Naive thymus-derived CD4-positive, alpha-beta T cell (primary cell): ENCODE measurements at places on chromosomes 11 and 22. TPM values are rescaled to one million over a fixed set of nuclear protein-coding genes. Genes with fewer than 3 reads are reported as not detected.

DNA sequence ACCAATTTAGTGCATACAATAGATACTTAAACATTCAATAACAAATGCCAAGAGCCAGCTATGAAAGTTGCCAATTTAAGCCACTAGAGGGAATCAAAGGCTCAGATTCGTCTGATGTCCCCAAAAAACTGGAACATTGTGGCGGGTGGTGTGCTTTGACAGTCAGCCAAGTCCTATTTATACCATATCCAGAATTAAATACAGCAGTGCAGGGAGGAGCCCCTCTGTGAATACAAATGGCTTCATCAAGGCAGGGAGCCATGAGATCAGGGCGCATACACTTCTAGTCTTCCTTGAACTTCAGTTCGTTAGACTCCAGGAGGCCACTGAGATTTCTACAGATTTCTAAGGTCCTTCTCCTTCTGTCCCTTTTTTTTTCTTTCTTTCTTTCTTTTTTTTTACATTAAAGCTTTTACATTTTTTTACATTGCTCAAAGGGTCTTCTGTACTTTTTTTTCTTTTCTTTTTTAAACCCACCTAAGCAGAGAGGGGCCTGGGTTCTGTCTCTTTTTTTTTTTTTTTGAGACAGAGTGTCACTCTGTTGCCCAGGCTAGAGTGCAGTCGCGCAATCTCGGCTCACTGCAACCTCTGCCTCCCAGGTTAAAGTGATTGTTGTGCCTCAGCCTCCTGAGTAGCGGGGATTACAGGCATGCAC is 41.5 kb upstream of the HSPA8 start:
- H3K27ac ChIP-seq, result no peak overlapping the region
- DNase-seq, result peak; percentile 51
- no peaks in the 10 kb centered on the region for H3K36me3 ChIP-seq

DNA sequence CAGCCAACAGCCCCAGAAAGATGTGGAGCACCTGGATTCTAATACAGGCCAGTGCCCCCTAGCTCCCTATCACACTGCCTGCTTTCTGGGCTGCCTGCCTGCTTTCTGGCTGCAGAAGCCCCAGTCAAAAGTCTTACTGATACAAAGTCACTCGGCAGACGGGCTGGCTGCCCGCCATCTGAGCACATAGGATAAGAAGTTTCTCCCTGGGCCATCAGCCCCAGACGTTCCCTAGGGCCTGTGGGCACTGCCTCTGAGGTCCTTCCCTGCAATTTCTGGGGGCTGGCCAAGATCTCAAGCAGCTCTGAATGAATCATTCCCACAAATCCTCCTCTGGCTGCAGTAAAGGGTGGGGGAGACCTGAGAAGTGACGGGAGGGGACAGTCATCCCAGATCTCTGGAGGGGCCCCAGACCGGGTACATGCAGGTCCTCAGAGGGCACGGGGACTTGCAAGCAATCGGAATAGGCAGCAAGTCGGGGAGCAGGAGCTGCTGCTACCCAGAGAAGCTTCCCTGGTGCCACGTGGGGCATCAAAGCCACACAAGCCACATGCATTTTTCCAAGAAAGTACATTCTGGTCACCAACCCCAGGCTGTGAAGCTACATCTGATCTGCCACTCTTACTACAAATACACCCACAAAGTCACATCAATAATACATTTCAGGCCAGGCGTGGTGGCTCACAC is 4.7 kb downstream of the TPST2 start:
- H3K4me1 ChIP-seq, result peaks cover 46% of the 10 kb centered on the region
- H3K27ac ChIP-seq, result no peak overlapping the region
- DNase-seq, result no peak
- H3K4me3 ChIP-seq, result no peak overlapping the region
- H3K36me3 ChIP-seq, result no peaks in the 10 kb centered on the region

GRCh38 chr22:45518580-45518991 is 15.9 kb downstream of the FBLN1 start:
- no peaks in the 10 kb centered on the region for H3K27me3 ChIP-seq
- no peak for DNase-seq
- no peak overlapping the region for H3K27ac ChIP-seq
- no peak overlapping the region for H3K4me3 ChIP-seq

Gene MAPK1
- total RNA-seq, result 97.0 TPM

GRCh38 chr11:95788921-95789505 is 569 bp downstream of the FAM76B start:
- peaks cover 9% of the 10 kb centered on the region for H3K36me3 ChIP-seq
- H3K27me3 ChIP-seq, result no peaks in the 10 kb centered on the region
- H3K27ac ChIP-seq, result peak overlapping the region; percentile 99
- no peak for DNase-seq
